ENCODE measurements at places on chromosomes 1 and 21.

- DNase-seq = no peak
These were observed 34.1 kb upstream of the RUNX1 start for GRCh38 chr21:35083246-35083645.

- DNase-seq = no peak
These were observed 25.3 kb upstream of the NMNAT2 start for GRCh38 chr1:183443466-183443865.

GRCh38 chr1:98325646-98326440, 335.7 kb upstream of the SNX7 start:
- no peak for DNase-seq

DNA sequence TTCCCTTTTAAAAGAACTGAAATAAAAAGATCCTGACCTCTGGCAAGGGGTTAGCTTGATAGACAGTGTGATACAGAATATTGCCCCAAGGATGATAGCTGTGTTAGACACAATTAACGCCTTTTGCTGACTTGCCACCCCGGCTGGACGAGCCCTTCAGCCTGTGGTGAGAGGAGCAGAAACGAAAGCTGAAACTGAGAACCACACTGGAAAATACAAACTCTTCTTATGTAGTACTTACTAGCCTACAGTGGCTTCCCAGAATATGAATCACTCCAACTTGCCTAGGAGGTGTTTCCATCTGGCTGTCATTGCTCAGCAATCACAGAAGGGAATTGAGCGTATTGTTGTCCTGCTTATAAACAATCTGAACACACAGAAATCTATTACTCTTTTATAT, 22.9 kb downstream of the SAMSN1 start:
- DNase-seq = no peak

DNA sequence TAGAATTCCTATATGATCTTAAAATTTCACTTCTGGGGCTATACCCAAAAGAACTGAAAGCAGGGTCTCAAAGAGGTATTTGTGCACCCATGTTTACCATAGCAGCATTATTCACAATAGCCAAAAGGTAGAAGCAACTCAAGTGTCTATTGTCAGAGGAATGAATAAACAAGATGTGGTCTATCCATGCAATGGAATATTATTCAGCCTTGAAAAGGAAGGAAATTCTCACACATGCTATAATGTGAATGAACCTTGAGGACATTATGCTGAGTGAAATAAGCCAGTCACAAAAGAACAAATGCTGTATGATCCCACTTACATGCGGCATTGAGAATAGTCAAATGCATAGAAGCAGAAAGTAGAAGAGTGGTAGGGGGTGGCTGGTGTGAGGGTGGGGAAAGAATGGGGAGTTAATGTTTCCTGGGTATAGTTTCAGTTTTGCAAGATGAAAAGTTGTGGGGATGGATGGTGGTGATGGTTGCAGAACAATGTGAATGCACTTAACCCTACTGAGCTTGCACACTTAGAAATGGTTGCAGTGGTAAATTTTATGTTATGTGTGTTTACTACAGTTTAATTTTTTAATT, 122.4 kb downstream of the TOMM20 start:
- no peak for DNase-seq

GRCh38 chr1:6459850-6460265, 6.1 kb downstream of the TNFRSF25 start:
- DNase-seq = peak; percentile 20

GRCh38 chr21:45141507-45141906, 67.1 kb downstream of the ADARB1 start:
- no peak for DNase-seq

DNA sequence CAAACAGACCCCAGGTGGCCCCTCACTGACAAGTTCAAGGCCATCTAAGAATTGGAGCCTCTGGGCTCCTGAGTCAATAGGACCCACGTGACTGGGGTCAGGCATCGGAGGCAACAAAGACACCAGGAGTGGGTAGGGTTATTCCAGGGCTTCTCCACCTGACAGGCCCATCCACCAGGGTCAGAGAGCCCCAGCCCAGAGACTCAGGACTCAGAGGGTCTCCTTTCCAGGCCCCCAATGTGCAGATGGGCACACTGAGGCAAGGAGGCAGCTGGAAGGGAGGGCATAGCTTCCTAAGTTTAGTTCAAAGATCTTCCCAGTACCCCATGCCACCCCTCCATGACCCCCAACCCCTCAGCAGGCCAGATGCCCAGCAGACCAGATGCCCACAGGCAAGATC, 388.6 kb downstream of the MATN1 start:
- no peak for DNase-seq

- DNase-seq = no peak
These were observed 18.0 kb downstream of the PFKL start for GRCh38 chr21:44317871-44318270.

DNA sequence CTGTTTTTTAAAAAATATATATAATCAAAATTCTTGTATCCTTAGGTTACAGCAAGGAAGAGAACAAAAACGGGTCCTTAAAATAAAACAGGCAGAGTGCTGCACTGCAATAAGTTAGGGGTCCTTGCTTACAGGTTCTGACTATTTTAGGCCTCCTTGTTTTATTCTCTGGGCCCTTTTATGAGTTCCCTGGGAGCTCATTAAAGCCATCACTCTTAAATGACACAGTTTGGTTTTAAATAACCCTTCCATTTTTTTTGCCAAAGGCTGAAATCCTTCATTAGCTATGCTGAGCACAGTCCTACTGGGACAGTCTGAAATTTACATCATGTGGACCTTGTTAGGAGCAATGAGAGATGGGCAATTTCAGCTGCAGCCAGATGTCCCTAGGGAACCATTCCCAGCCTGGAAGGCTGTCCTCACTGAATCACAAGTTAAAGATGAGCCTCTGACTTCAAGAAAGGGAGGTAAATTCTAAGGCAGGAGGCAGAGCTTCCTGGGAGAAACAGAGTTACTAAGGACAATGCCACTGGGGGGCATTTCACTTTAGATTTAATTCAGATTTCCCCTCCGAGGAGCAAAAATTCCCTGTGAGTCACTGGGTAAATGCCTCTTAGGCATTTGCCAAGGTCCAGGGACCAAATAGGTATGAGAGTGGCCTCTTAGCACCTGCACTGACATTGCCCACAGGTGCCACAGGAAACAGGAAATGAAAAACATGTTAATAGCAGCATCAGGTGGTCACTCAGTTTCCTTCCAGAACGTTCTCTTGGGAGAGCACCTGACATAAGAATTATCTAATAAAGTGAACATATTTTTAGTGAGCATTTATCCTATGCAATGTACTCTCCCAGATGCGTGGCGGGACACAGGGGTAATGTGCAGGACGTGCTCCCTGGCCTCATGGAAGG, 3.8 kb upstream of the MUL1 start:
- no peak for DNase-seq

DNA sequence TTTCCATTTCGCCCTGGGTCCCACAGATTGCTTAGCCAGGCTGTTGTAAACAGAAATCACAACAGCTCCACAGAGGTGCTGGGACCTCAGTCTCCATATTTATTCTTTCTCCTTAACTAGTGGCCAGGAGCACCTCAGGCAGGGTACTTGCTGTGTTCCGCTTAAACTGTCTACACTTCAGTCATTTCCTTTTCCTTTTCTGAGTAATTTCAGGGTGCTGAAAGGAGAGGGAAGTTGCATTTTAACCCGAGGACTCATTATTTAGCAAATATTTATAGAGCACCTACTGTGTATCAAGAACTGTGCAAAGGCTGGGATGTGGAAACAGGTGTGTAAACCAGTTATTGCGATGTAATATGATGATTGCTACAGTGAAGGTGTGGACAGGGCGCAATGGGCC, 41.9 kb downstream of the ACP6 start:
- DNase-seq = no peak

- peak; percentile 60 for DNase-seq
These were observed 34.9 kb upstream of the PPP1R15B start for GRCh38 chr1:204446413-204447111.

- DNase-seq = no peak
These were observed 146.4 kb upstream of the IVNS1ABP start for GRCh38 chr1:185463433-185463832.

GRCh38 chr1:226952118-226952441, 12.0 kb downstream of the COQ8A start:
- no peak for DNase-seq

GRCh38 chr1:212566522-212567479, 41.8 kb upstream of the ATF3 start:
- no peak for DNase-seq

DNA sequence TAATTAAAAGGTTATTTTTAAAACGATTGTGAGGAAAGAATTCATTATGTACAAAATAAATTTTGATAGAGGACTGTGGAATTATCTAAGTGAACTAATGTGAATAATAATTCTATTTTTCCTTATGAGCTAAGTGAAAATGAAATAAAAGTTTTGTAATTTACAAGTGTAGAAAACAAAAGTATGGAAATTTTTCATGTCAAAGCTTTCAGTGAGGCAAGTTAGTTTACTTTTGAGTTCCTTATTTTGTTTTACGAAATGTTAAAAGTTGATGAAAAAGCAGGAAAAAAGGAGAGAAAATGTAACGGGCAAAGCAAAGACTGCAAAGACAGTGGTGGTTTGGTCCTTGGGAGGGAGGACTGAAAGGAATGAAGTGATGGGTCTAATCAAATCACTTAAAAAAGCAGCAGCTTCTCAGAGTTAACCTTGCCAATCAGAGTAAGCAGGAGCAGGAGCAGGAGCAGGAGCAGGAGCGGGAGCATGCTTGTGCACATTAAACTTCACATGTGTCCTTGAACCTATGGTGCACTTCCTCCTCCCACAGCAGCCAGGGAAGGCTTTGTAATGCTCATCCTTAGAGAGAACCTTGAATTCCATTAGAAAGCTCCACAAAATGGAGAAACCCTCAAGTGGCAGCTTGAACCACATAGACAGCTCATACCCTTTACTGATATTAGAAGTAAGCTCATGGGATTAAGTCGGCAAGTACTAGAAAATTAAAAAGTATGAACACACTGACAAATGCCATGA, 133.4 kb downstream of the LHX4 start:
- no peak for DNase-seq

DNA sequence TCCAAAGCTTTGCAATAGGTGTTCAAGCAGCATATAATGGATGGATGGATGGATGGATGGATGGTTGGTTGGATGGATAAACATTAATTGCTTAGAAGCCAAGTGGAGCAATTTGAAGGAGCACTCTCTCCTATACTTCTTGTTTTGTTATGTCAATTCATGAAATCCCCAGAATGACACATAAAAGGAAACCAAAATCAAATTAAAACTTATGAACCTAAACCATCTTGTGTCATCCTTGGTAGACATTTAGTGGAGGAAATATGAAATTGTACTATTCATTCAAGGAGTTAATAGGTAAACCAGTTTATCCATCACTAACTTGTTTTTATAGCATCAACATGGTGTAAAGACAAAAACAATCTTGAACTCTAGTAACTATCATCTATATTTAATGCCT, 122.5 kb downstream of the NR5A2 start:
- DNase-seq = no peak

DNA sequence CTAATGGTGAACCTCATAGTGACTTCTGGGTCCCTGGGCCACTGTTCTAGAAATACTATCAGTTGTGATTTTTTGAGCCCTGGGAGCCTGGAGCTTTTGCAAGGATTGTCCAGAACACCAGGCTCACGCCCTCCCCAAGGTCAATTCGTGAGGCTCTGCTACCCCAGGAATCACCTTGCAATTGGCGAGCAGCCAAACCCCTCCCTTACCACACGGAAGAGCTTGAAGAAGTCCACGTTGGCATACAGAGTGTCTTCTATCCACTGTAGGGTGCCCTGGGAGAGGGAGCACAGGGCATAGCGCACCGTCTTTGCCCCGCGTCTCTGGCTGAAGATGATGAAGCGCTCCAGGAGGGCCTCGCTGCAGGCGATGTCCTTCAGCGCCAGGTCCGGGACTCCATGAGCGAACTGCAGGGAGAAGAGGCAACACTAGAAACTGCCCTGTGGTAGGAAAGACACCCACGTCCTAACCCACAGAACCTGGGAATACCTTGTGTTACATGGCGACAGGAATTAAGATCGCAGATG, 22.3 kb downstream of the ABCA4 start:
- no peak for DNase-seq

- no peak for DNase-seq
These were observed 93.4 kb upstream of the KCNK1 start for GRCh38 chr1:233520261-233521191.

- peak; percentile 41 for DNase-seq
These were observed 12.3 kb upstream of the SLAMF7 start for GRCh38 chr1:160726498-160727315.

DNA sequence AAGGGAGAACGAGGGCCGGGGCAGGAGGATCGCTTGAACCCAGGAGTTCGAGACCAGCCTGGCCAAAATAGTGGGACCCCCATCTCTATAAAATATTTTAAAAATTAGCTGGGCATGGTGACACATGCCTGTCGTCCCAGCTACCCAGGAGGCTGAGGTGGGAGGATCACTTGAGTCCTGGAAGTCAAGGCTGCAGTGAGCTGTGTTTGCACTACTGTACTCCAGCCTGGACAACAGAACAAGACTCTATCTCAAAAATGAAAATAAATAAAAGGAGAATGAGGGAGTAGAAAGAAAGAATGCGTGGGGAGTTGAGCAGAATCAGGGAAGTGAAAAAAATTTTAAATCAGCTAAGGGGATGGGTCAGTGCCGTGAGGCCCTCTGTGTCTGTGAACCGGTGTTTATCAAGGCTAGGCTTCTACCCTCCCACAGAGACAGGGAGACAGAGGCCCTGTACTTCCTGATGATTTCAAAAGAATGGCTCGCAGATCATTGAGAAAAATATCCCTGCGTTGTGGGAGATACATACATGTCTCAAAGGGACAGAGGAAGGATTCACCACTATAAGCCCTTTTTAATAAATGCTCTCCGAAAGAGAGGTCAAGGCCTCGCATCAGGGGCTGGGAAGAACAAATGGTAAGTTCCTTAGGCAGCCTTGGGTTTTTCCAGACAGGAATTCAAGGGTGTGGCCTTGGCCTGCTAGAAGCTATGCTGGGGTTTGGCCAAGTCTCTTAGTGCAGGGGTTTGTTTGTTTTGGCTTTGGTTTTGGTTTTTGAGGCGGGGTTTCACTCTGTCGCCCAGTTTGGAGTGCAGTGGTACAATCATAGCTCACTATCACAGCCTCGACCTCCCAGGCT, 20.7 kb downstream of the IL10RB start:
- no peak for DNase-seq

- DNase-seq = no peak
These were observed 180.8 kb downstream of the C1orf21 start for GRCh38 chr1:184567637-184568036.

DNA sequence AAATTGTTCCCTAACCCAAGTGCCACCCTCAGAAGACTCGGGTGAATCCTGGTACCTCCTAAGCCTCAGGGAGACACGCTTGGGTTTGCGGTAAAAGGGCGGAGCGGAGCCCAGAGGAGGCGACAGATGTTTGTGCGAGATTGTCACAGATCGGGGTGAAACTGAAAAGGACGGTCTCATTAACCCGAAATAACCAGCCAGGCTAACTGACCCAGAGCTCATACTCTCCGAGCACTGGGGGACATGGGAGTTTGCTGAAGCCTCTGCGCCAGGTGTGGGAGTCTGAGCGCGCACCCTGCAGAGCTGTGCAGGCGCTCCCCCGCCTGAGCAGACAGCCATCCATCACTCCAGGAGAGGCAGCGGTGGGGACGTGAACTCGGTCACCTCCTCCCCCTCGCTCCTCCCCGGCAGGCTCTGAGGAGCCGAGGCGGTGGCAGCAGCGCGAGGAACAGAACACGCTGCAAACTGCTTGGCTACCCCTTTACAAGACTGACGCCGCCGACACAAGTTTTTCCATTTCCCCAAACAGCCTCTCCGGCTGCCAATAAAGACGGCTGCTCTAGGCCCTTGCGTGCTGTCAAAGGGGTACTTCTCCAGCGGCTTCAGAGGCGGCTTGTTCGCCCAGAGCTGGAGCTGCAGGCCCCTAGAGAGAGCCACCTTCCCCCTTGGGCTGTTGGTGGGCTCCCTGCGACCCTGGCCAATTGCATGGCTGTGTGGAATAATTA, 43.5 kb downstream of the RRAGC start:
- no peak for DNase-seq
